ENCODE measurements at places on chromosomes 7 and 10.

GRCh38 chr10:51090190-51090589 lies 15.9 kb downstream of the PRKG1 start:
- H3K4me3 ChIP-seq = no peak overlapping the region
- H3K27ac ChIP-seq = no peak overlapping the region
- no peak for DNase-seq
- H3K27me3 ChIP-seq = no peaks in the 10 kb centered on the region
- H3K36me3 ChIP-seq = no peaks in the 10 kb centered on the region

GRCh38 chr7:68256295-68256694 lies 1259.7 kb downstream of the TYW1 start:
- H3K27me3 ChIP-seq = no peaks in the 10 kb centered on the region
- no peaks in the 10 kb centered on the region for H3K36me3 ChIP-seq
- DNase-seq = no peak
- H3K27ac ChIP-seq = no peak overlapping the region
- H3K4me1 ChIP-seq = no peaks in the 10 kb centered on the region

DNA sequence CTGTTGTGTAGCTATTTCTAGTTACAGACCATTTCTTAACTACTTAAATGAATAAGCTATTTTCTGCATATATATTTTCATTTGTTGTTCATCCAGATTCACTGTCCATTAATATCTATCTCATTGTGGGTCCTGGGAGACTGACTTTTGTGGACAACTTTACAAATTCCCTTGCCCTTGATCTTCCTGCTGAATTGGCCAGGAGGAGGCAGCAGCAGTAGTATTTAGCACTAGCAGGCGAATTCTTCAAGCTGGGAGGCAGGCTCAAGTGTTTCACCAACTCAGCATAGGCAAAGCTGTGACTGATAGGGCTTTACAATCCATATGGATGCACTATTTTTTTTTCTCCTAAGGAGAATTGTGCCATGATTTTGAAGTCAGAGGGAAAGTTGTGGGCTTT lies 461.0 kb upstream of the NRG3 start:
- no peak overlapping the region for H3K4me3 ChIP-seq
- no peaks in the 10 kb centered on the region for H3K36me3 ChIP-seq
- DNase-seq = peak; percentile 16
- H3K27ac ChIP-seq = no peak overlapping the region
- no peaks in the 10 kb centered on the region for H3K4me1 ChIP-seq

GRCh38 chr10:108905171-108905570 lies 1018.1 kb downstream of the XPNPEP1 start:
- no peak for DNase-seq
- no peak overlapping the region for H3K27ac ChIP-seq
- no peak overlapping the region for H3K4me3 ChIP-seq
- no peaks in the 10 kb centered on the region for H3K27me3 ChIP-seq
- H3K36me3 ChIP-seq = no peaks in the 10 kb centered on the region
- H3K4me1 ChIP-seq = peaks cover 21% of the 10 kb centered on the region
